Osteoblast (primary cell): ENCODE measurements at places on chromosomes 5 and 9. TPM values are rescaled to one million over a fixed set of nuclear protein-coding genes. Genes with fewer than 3 reads are reported as not detected.

- DNase-seq, result no peak
These were observed 268.2 kb downstream of the HSPA4 start for GRCh38 chr5:133319905-133320520.

DNA sequence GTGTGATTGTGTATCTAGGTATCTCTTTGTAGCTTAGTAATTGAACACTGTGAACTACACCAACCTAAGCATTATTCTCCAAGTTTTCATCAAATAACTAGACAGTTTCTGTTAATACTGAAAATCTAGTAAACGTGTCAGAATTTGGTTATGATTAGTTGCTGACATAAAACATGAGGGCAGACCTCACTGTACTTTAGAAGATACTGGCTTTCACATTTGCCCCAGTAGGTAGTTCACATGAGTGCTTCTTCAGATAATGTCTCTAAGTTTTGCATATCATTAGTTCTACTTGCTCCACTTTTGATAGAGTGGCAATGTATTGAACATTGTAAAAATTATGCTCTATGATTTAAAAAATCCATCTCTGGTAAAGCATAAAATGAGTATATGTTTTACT is 7.1 kb downstream of the CDKN2B start:
- peak; percentile 5 for DNase-seq

- DNase-seq, result peak; percentile 47
These were observed 110.6 kb upstream of the FER start for GRCh38 chr5:108637134-108637533.

- no peak for DNase-seq
These were observed 19.4 kb downstream of the UBE2QL1 start for GRCh38 chr5:6468104-6468503.

DNA sequence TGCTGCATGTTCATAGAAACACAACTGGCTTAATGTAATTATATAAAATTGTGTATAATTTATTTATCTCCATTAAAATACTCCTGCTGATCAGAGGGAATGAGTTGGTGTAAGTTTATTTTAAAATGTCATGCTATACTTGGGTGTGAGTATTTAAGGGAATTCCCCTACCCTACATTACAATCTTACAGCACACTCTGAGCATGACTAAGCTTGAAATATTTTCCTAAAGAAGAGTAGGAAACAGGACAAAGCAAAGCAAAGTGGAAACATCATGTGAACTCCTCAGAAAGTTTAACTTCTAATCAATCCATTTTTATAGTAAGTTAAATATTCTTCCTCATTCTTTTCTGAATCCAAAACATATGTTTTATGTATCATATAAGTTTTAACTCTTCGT is 1271.3 kb downstream of the EFNA5 start:
- peak; percentile 19 for DNase-seq

Gene NFIB
- total RNA-seq, result 21.0 and 26.2 TPM in 2 replicates

Gene SLC45A2
- total RNA-seq, result 0.36 and 0.59 TPM in 2 replicates

Gene IL13
- total RNA-seq, result under 0.01 TPM in 1 of 2 replicates, not detected in the other
